ENCODE measurements at places on chromosomes 2 and 18.

DNA sequence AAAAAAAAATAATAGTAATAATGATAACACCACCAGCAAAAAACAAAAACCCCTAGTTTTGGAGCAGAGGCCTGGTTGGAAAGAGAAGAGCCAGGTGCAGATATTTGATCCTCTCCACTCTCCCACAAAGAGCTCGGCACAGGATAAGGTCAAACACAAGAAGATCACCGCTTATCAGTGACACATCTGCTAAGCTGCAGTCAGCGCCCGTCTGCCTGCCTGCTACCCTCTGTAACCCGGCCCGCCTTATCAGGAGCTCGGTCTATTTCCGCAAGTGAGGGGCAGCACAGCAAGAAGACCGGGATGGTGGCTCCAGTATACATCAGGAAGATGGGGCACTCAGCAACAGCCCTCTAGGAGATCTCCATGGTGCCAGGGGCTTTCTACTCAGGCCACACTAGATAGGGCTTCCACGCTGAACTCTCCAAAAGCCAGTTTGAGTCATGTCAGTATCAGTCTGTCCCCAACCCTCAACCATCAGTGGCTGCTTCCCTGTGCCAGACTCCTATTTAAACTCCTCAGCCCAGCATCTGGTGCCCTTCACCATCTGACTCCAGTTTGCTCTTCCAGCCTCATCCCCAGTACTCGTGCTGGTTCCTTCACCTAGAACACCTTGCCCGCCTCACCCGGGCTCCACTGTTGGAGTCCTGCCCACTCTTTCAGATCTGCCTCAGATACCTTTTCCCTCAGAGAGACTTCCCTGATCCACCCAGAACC, 67.3 kb upstream of the PPP1CB start:
- no peak for DNase-seq

DNA sequence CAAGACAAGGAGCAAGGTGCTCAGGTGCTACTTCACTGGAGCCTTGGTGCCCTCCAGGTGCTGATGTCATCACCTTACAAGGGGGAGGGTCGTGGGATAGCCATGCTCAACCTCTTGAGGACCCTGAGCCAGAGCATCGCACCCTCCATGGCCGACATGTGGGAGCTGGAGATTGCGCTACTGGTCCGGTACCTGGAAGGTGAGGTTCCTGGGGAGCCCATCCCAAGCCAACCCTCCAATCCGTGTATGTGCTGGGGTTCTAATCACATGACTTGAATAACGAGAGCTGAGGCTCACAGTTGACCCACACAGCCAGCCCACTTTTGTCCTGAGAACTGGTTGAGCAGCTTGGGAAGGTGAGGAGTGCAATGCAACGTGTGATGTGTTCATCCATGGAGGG, 25.9 kb downstream of the MROH2A start:
- DNase-seq = no peak

GRCh38 chr2:197144183-197144582, 166.4 kb downstream of the ANKRD44 start:
- DNase-seq = no peak

DNA sequence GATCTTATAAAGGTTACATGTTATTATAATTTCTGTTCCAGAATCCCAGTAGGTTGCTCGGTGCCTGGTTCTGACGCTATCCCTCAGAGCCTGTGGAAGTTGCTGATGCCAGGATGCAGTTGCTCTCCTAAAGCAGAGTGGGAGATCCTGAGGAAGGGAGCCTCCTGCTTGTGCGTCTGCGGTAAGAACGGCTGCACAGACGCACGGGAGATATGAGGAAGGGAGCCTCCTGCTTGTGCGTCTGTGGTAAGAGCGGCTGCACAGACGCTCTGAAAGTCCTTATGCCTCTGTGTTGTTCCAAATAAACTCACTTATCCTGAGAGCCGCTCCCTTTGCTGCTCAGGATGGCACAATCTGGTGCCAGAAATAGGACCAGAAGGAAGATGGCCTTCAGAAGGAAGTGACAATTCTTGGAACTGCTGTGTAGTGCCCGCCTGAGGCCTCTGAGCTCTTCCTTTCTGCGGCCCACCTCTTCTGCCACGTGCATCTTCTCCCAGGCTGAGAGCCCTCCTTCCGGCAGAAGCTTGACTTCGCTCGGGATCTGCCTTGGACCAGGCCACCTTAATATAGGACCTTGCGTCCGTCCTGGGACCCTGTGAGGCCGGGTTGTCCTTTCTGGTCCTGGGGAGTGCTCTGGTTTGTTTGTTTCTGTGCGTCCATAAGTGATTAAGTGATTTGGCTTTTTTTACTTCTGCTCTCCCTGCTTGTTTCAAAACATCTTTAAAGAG, 89.5 kb downstream of the RTP5 start:
- no peak for DNase-seq

- no peak for DNase-seq
These were observed 43.2 kb downstream of the FANCL start for GRCh38 chr2:58197894-58198293.

DNA sequence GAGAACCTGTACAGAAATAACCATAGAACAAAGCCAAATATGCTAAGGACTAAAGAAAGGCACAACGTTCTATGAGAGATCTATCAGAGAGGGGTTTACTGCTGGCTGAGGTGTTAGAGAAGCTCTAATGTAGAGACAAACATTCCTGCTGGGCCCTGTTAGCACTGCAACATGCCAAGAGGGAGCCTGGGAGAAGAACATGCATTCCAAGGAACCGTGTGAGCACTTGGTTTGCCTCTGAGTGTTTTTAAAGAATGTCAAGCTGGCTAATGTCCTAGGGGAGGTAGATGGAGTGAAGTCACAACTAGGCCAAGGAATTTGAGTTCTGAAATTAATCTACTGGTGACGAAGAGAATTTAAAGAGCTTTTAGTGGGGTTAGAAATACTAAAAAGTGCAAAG, 384.3 kb upstream of the LYPD1 start:
- DNase-seq = no peak

DNA sequence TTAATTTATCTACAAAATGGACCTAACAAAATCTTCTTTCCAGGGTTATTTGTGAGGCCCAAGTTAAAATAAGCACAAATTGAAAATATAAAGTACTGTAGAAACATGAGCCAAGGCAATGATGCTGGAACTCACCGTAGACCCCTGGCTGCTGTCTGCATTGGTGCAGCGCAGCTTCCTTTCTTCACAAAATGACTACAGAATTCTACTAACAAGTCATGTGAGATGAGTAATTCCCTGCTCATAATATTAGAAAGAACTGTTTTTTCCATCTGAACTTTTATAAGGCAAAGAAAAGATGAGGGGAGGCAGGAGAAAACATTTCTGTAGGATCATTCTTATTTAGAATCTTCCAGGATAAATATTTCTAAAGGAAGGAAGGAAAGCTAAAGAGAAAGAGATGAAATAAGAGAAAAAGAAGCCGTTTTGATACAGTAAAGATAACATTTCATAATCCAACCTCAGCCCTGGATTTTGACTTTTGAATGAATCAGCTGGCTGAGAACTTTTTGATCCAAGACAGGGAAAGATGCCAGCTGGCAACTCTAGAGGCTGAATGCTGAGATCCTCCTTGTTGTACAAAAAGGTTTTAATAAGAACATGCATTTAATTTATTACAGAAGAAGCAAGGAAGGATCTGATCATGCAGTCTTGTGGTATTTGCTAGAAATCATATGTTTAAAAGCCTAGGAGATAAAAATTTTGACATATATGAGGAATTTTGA, 183.9 kb upstream of the KLHL14 start:
- DNase-seq = no peak

DNA sequence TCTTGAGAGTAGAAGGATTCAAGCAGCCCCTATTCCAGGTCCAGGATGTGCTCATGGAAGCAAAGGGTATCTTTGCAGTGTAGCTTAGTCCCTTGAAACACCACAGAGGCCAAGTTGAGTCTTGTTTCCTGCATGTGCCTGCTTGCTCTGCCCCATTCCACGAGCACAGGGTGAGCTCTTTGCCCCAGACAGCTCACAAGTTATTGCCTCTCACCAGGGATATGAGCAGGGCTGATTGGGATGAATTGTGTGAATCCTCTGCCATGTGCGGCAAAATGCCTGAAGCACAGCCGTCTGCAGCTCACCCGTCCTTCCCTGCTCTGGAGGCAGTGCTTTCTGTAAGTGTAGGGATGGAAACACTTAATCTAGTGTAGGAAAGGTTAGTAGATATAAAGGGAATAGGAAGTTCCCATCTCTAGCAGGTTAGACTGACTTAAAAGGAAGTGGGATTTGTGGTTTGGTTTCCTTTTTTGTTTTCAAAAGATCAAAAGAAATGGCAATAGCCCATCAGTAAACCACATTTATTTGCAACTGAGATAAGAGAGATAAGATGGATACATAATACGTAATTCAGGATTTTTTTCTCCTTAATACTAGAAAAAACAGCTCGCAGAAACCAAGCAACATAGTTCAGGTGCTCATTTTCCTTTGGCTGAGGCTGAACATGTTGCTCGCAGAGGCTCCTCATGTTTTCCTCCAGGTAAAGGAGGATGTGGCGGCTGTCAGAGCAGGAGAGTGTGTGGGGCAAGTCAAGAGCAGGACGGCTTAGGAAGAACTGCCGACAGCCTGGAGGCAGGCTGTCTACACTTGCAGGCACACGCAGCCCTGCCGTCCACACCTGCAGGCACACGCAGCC, 41.4 kb downstream of the TMEM182 start:
- DNase-seq = no peak

DNA sequence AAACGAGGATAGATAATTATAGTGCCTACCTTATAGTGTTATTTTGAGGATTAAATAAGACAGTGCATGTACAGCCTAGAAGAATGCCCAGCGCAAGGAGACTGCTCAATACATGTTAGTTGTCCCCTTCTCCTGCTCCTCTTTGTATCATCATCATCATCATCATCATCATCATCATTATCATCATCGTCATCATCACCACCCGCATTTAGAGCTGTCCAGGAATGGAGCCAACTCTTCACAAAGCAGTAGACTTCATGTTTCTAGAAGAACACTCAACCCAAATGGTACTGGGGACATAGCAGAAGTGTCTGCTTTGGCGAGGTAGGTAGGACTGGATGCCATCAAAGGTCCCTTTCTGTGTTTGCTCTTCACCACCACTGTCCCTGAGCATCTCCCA, 116.0 kb downstream of the TRIM43 start:
- no peak for DNase-seq

GRCh38 chr2:240933048-240933965, 27.2 kb downstream of the CROCC2 start:
- no peak for DNase-seq

DNA sequence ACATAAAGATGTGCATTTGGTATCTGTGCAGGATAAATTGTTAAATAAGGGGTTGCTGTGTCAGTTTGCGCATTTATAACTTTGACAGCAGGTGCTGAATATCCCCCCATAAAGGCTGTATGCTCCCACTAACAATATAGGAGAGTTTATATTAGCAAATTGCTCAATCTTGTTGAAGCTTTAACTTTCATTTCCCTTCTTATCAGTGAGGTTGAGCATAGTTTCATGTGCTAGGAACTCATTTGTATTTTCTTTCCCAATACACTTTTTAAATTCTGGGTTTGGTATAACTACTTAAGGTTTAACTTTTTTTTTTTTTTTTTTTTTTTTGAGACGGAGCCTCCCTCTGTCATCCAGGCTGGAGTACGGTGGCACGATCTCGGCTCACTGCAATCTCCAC, 89.0 kb downstream of the FAM117B start:
- DNase-seq = no peak

DNA sequence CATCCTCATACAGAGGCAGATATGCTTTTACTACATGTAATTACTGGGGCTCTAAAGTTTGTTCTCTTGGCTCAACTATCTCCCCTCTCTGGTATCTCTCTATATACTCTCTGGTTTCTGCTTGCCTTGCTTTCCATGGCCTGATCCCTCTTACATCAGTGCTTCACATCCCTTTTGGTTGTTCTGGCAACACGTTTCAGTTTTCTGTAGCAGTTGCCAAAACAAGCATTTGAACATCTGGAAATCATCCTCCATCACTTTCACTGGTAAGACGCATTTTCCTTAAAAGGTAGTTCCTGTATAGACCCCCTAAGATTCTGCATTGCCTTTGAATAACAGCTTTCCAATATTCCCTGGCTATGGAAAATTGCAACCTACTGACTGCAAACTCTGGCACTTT, 25.9 kb downstream of the COL5A2 start:
- DNase-seq = no peak

DNA sequence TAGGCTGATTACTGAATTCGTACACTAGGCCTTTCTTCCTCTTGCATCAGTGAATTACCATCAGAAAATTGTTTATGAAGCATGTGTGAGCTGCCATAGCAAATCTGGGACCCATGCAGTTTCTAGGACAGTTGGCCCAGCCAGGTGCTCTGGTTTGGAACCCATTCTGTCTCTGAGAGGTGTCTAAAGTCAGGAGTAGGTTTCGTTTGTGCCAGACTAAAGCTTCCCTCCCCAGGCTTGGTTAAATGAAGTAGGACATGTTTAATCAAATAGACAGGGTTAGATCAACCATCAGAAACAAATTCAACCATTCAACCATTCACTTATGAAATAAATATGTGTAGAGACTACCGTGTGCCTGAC, 176.9 kb downstream of the ALPK2 start:
- no peak for DNase-seq

GRCh38 chr2:161436411-161436810, 20.3 kb downstream of the TBR1 start:
- DNase-seq = no peak

DNA sequence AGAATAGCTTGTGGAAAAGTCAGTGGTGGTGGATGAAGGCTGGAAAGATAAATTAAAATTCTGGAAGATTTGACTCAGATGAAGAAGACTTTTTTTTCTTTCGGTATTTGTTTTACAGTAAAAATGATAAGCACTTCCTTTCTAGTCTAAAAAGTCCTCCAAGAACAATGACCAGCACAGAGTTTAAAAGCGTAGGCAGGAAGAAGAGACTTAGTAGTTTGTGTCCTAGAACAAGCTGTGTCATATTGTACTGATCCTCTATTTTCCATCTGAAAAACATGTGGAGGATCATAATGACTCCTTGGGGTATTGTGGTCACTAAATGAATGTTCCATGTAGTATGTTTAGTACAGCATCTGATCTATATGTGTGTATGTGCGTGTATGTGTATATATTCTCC, 132.4 kb upstream of the FSHR start:
- DNase-seq = no peak

DNA sequence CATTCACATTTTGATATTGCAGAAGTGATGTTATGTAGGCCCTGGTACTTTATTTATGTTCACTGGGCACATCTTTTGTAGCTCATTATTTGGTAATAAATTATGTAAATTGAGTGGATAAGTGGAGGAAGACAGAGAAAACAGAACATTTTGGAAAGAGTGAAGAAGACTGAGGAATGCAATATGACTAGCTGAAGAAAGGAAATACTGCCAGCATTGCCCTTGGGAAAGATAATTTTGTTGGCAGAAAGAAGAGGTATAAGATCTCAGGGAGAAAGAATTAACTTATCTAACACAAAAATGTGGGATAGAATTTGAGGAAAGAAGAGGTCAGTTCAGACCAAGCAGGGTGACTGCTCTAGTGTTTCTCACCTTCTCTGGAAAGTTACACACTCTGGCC, 118.8 kb downstream of the TTC27 start:
- DNase-seq = no peak

DNA sequence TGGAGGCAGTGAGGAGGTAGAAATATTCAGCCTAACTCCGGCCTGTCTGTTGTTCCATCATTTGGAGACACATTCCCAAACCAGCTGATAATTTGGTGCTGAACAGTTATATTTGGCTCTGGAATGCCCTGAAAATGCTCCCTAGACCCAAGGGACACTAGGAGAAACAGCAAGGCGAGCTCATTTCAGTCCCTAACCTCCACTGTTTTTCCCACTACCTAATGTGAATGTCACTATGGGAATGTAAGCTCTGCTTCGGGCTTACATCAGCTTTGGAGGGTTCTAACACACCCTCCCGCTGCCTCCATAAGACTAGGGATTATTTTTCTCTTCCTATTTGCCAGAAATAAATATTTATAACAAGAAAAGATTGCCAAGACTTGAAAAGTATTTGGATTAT, 103.5 kb downstream of the ANTXR1 start:
- DNase-seq = no peak

All from GDM1 (cell line).